ENCODE measurements at places on chromosomes 12 and 14. TPM values are rescaled to one million over a fixed set of nuclear protein-coding genes. Genes with fewer than 3 reads are reported as not detected.

DNA sequence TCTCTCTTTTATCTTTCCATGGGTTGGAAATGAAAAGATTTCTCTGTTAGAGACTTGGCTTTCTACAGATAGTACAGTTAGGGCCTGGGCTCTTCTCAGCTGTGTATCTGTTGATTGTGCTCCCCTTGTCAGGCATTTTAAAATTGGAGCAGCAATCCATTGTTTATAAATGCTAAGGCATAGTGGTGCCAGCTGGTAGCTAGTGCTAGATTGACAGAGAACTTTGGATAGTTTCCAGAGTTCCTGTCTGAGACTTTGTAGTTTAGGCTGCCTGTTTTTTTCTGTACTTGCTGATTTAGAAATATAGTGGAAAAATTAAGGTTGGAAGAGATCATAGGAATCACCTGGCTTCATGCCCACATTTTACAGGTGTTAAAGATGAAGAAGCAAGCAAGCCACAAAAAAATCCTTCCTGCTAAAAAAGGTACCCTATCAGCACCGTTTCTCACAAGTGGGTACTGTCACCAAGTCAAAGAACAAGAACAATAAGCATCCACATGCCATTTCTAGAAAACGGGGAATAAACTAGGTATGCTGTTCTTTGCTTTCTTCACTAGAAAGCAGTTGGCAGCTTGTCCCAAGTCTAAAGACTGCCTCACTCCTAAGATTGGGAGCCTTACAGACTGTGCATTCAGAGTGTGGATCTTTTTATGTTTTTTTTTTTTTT, 6.2 kb downstream of the TTLL5 start:
- H3K27ac ChIP-seq = no peak overlapping the region
- no peak overlapping the region for H3K4me3 ChIP-seq
- peaks cover 8% of the 10 kb centered on the region for H3K4me1 ChIP-seq
- DNase-seq = no peak

GRCh38 chr12:87405918-87406317, 623.3 kb downstream of the C12orf50 start:
- H3K27me3 ChIP-seq = no peaks in the 10 kb centered on the region
- no peak overlapping the region for H3K27ac ChIP-seq
- DNase-seq = no peak
- H3K4me1 ChIP-seq = no peaks in the 10 kb centered on the region
- no peaks in the 10 kb centered on the region for H3K36me3 ChIP-seq

- H3K4me1 ChIP-seq = no peaks in the 10 kb centered on the region
- no peak overlapping the region for H3K27ac ChIP-seq
- H3K27me3 ChIP-seq = no peaks in the 10 kb centered on the region
- H3K36me3 ChIP-seq = no peaks in the 10 kb centered on the region
- no peak overlapping the region for H3K4me3 ChIP-seq
These were observed 773 bp downstream of the A2M start for GRCh38 chr12:9114946-9115345.

GRCh38 chr12:34401659-34402227, 379.4 kb downstream of the ALG10 start:
- peaks cover 2% of the 10 kb centered on the region for H3K27me3 ChIP-seq
- H3K4me1 ChIP-seq = no peaks in the 10 kb centered on the region
- H3K4me3 ChIP-seq = no peak overlapping the region
- H3K27ac ChIP-seq = no peak overlapping the region

- H3K36me3 ChIP-seq = no peaks in the 10 kb centered on the region
- no peaks in the 10 kb centered on the region for H3K27me3 ChIP-seq
- no peak overlapping the region for H3K4me3 ChIP-seq
- no peak overlapping the region for H3K27ac ChIP-seq
- DNase-seq = no peak
These were observed 62.3 kb upstream of the TMEM132C start for GRCh38 chr12:128204711-128205110.

DNA sequence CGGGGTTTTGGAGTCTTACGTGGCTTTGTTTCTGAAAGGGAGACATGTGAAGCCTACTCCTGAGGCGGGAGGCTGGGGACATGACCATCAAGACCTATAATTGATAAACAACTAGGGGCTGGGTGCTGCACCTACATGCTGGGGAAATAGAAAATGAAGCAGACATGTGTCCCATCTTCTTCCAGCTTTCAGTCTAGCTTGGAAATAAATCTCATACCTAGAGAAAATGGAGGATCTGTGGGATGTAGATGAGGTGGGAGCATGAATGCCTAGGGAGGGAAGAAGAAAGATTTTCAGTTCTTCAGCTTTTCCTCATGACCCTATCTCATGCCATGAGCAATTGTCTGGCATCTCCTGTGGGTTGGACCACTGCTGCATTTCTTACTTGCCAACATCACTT, 22.1 kb downstream of the EMP1 start:
- H3K27me3 ChIP-seq = peaks cover 20% of the 10 kb centered on the region
- no peak overlapping the region for H3K4me3 ChIP-seq
- peak overlapping the region; percentile 50 for H3K27ac ChIP-seq
- peaks cover 88% of the 10 kb centered on the region for H3K4me1 ChIP-seq
- no peak for DNase-seq

DNA sequence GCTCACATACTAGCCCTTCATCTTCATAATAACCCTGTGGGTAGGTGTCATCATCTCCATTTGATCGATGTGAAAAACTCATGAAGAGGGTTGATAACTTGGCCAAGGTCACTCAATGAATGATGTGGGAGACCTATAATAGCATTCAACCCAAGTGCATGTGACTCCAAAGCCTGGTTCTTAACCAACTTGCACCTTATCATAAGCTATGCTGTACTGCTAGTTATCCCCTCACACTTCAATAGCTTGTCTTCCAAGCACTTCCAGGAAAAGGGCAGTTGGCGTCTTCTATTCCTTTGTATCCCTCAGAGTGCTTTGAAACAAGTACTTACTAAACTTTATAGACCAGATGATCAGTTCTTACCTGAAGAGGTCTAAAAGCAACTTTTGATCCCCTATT, 15.2 kb downstream of the VIPAS39 start:
- H3K4me1 ChIP-seq = peaks cover 9% of the 10 kb centered on the region
- peaks cover 18% of the 10 kb centered on the region for H3K36me3 ChIP-seq
- H3K27ac ChIP-seq = no peak overlapping the region
- no peaks in the 10 kb centered on the region for H3K27me3 ChIP-seq
- no peak for DNase-seq

- H3K27me3 ChIP-seq = peaks cover 2% of the 10 kb centered on the region
- H3K4me1 ChIP-seq = no peaks in the 10 kb centered on the region
- H3K36me3 ChIP-seq = 0 out of 2 replicates have a peak, but pooled peaks cover 3% of the 10 kb centered on the region
- no peak overlapping the region for H3K4me3 ChIP-seq
These were observed 16.9 kb downstream of the SMOC1 start for GRCh38 chr14:69896080-69896479.

GRCh38 chr12:76310110-76310509, 38.1 kb downstream of the BBS10 start:
- no peak overlapping the region for H3K4me3 ChIP-seq
- H3K4me1 ChIP-seq = peaks cover 47% of the 10 kb centered on the region
- peaks cover 21% of the 10 kb centered on the region for H3K36me3 ChIP-seq

GRCh38 chr12:123254853-123255446, 16.7 kb downstream of the CDK2AP1 start:
- peaks cover 5% of the 10 kb centered on the region for H3K27me3 ChIP-seq
- no peak for DNase-seq
- H3K4me3 ChIP-seq = no peak overlapping the region
- H3K4me1 ChIP-seq = peaks cover 12% of the 10 kb centered on the region
- H3K36me3 ChIP-seq = peaks cover 28% of the 10 kb centered on the region

DNA sequence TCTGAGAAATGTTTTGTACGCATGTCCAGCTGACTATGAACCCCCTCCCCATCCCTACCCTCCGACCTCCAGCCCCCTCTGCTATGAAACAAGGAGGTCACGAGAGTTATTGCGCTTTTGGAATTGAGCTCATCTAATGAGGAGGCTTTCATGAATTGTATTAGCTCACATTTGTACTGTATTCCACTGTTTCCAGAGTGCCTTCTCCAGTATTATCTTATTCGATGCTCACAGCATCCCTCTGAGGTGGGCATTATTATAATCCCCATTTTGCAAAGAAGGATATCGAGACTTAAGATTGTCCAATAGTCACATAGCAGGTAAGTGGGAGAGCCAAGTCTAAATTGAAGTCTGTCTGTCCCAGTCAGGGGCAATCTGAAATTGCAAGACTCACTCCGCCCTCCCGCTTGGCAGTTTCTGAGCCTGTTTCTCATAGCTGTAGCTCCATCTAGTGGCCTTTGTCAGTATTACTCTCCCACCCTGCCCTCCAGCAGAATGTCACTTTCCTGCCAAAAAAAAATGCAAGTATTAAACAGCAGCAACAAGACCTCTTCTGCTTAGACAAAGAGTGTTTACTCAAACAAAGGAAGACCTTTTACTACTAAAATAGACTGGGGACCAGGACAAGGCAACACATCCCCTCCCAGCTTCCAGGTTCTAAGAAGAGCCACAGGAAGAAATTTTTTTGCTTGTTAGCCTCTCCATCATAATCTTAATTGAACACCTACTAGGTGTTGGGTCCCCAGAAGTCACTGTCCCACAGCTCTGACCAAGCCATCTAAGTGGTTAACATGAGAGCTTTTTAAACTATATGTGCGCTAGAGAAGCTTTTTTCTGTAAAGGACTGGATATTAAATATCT, 48.6 kb upstream of the TMEM233 start:
- no peaks in the 10 kb centered on the region for H3K4me1 ChIP-seq
- H3K27me3 ChIP-seq = peaks cover 3% of the 10 kb centered on the region
- H3K27ac ChIP-seq = no peak overlapping the region
- H3K4me3 ChIP-seq = no peak overlapping the region
- DNase-seq = peak; percentile 61

DNA sequence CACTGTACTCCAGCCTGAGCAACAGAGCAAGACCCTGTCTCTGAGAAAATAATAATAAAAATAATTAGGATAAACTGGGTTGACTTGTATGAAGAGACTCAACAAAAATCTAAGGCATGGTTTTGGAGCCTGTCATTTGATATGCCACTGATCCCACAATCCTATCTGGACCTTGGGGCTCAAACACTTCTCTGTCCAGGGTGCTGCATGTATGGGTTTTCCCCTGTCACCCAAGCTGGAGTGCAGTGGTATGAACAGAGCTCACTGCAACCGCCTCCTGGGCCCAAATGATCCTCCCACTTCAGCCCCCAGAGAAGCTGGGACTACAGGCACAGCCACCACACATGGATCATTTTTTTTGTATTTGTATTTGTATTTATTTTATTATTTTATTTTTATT, 5.3 kb upstream of the VSIG10 start:
- H3K27me3 ChIP-seq = peaks cover 2% of the 10 kb centered on the region
- no peak for DNase-seq
- H3K4me3 ChIP-seq = no peak overlapping the region
- no peaks in the 10 kb centered on the region for H3K36me3 ChIP-seq
- peaks cover 4% of the 10 kb centered on the region for H3K4me1 ChIP-seq

ABCD4 gene
- 14.6 TPM for total RNA-seq

USP5 gene
- total RNA-seq = 168 TPM

TMEM106C gene
- total RNA-seq = 102 TPM

CD163 gene
- total RNA-seq = not detected

All from HFFc6 (cell line).